ENCODE measurements at places on chromosomes 11 and 22.

GRCh38 chr11:86484795-86485166, 110.1 kb downstream of the CCDC81 start:
- no peak for DNase-seq

GRCh38 chr11:13209379-13209778, 68.2 kb upstream of the BMAL1 start:
- no peak for DNase-seq

GRCh38 chr11:116932181-116932580, 94.8 kb upstream of the APOA1 start:
- no peak for DNase-seq

GRCh38 chr11:134740590-134741261, 328.7 kb upstream of the B3GAT1 start:
- DNase-seq = no peak

DNA sequence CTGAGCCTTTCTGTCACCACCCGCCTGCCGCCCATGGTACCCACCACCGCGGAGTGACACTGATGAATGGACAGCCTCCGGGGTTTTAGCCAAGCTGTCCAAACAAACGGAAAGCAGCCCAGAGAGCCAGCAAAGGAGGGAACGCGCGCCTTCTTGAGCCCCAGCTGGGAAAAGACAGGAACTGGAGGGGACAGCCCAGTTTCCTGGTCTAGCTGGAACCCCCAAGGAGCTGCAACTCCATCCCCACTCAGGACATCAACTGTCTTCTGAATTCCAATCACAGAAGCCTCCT, 33.7 kb downstream of the SHISAL1 start:
- DNase-seq = no peak

DNA sequence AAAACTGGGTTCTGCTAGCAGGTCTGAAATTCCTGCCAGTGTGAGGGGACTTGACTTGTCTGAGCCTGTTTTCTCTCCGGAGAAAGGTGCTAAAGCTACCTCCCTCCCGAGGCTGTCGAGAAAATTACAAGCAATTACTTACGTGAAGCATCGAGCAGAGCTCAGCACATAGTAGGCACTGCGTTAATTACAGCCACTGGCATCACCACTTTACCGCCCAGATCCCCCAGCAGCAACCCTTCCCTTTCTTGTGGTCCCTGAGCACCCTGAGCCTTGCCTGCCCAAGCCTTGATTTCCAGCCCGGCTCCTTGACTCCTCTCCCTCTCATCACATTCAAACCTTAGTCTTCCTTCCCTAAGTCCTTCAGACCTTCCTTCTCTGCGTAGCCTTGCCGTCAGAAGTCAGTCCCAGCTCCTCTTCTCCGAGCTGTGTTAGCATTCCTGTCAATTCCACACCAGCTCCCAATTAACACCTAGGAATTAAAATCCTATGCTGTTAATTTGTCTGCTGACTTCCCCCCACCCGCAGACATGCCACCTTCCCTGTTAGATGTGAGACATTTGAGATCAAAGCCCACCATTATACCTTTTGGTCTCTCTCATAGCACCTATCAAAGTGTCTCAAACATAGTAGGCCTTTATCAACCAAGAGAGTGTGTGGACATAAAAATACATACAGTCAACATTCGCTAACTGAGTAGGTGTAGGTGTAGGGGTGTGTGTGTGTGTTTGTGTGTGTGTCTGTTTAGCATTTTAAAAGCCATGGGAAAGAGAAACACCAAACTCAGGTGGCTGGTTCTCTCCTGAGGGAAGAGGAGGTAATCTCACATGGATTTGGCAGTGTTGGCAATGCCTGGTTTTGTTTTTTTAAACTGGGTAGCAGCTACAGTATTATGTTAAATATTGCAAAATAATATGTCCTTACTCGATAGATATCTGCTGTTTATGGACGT, 2.8 kb upstream of the KCNJ5 start:
- no peak for DNase-seq

Data from hematopoietic multipotent progenitor cell treated with erythropoietin and hydrocortisone succinate and interleukin-3 and kit ligand, for 6 days (in vitro differentiated cells).